ENCODE measurements at places on chromosomes 7 and 10. TPM values are rescaled to one million over a fixed set of nuclear protein-coding genes. Genes with fewer than 3 reads are reported as not detected.

- no peak for DNase-seq
- H3K27me3 ChIP-seq, result no peaks in the 10 kb centered on the region
- no peaks in the 10 kb centered on the region for H3K36me3 ChIP-seq
- H3K4me1 ChIP-seq, result peaks cover 10% of the 10 kb centered on the region
- no peak overlapping the region for H3K27ac ChIP-seq
Observed at GRCh38 chr7:25632616-25633015, 404.3 kb upstream of the NPVF start.

DNA sequence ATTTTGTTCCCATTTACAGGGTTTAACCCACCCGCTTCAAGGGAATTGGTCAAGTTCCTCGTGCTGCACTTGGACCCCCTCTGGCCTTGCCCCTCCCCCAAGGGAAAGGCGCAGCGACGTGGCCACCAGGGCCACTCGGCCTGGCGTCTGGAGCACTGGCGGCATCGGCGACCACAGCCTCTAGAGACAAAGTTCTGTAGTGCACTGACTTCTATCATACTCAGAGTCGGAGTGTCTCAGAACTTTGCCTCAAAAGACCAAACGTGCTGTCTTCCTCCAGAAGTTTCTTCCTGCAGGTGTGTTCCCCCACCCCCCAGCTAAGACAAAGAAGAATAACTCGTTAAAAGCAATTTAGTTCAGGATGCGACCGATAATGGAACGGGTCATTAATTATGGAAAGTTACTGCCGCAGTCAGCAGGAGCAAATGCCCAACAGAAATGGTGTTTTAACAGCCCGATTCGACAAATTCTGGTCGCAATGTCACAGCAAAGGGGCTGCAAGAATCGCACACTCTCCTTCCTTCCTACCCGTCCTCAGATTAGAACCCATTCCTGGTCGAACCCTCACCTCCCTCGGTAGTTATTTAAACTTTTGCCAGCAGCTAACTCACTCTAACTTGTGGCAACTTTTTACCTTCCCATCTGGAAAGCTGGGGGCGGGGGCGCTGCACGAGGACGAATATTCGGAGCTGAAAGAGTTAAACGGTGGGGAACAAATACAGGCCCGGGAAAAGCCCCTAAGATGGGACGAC is 202.1 kb upstream of the NFE2L3 start:
- H3K36me3 ChIP-seq, result no peaks in the 10 kb centered on the region
- H3K4me3 ChIP-seq, result peak overlapping the region; percentile 77
- peak overlapping the region; percentile 79 for H3K27ac ChIP-seq
- H3K4me1 ChIP-seq, result peaks cover 16% of the 10 kb centered on the region
- no peaks in the 10 kb centered on the region for H3K27me3 ChIP-seq

- H3K4me1 ChIP-seq, result peaks cover 9% of the 10 kb centered on the region
- no peak for DNase-seq
- no peak overlapping the region for H3K27ac ChIP-seq
- H3K4me3 ChIP-seq, result no peak overlapping the region
Observed at GRCh38 chr7:95478272-95479037, 7.3 kb upstream of the ASB4 start.

DNA sequence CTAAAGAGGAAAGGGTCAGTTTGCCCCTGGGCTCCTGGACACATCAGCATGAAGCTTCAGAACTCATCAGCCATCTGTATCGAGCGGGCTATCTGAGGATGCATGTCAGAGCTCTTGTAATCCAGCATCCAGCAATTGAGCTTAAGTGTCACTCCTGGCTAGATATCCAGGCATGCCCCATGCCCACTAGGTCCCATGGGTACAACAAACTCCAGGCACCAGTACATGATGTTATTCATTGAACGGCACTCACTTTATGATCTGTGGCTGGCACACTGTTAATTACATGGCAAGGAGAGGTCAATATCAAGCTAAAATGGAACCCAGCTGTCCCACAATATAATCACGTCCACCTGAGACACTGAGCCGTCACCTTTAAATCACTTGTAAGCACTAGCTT is 274.2 kb downstream of the ELMO1 start:
- no peak for DNase-seq
- H3K36me3 ChIP-seq, result no peaks in the 10 kb centered on the region
- H3K27ac ChIP-seq, result no peak overlapping the region
- no peaks in the 10 kb centered on the region for H3K27me3 ChIP-seq
- H3K4me1 ChIP-seq, result no peaks in the 10 kb centered on the region

DNA sequence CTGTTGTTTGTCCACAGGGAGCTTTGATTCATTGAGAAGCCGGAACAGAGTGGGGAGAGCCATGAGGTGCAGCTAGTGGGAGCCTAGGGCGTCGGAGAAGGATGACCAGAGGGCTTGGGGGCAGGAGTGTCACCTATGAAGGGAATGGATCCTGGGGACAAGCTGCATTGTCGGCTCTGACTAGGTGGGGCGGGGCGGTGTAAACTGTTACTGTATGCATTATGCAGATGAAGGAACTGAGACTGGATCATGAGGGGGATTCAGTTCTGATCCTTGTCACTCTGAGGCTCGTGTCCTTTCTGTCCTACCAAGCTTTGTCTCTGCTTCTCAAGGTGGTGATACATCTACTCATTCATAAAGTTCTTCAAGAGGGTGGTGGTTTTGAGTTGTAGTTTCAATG is 39.9 kb upstream of the MMD2 start:
- H3K27me3 ChIP-seq, result no peaks in the 10 kb centered on the region
- peaks cover 6% of the 10 kb centered on the region for H3K36me3 ChIP-seq
- no peak overlapping the region for H3K27ac ChIP-seq
- H3K4me3 ChIP-seq, result no peak overlapping the region
- no peaks in the 10 kb centered on the region for H3K4me1 ChIP-seq
- DNase-seq, result no peak

GRCh38 chr7:1290026-1290678 is 57.5 kb downstream of the UNCX start:
- H3K36me3 ChIP-seq, result no peaks in the 10 kb centered on the region
- H3K4me1 ChIP-seq, result peaks cover 21% of the 10 kb centered on the region
- peak overlapping the region; percentile 41 for H3K4me3 ChIP-seq
- no peak overlapping the region for H3K27ac ChIP-seq

GRCh38 chr7:134995239-134996096 is 9.2 kb downstream of the AGBL3 start:
- no peak overlapping the region for H3K4me3 ChIP-seq
- peak overlapping the region; percentile 45 for H3K27ac ChIP-seq
- peaks cover 42% of the 10 kb centered on the region for H3K4me1 ChIP-seq
- H3K36me3 ChIP-seq, result peaks cover 45% of the 10 kb centered on the region

GRCh38 chr7:55438085-55438756 is 73.1 kb downstream of the LANCL2 start:
- H3K4me1 ChIP-seq, result no peaks in the 10 kb centered on the region
- H3K36me3 ChIP-seq, result no peaks in the 10 kb centered on the region
- H3K27ac ChIP-seq, result no peak overlapping the region
- H3K4me3 ChIP-seq, result no peak overlapping the region
- H3K27me3 ChIP-seq, result no peaks in the 10 kb centered on the region
- DNase-seq, result no peak

GRCh38 chr7:149196705-149197171 is 1.4 kb downstream of the ZNF282 start:
- peak overlapping the region; percentile 98 for H3K27ac ChIP-seq
- peaks cover 37% of the 10 kb centered on the region for H3K4me1 ChIP-seq
- H3K4me3 ChIP-seq, result peak overlapping the region; percentile 97
- H3K27me3 ChIP-seq, result no peaks in the 10 kb centered on the region
- H3K36me3 ChIP-seq, result peaks cover 30% of the 10 kb centered on the region

GRCh38 chr7:45155357-45155900 is 2.2 kb upstream of the RAMP3 start:
- no peaks in the 10 kb centered on the region for H3K27me3 ChIP-seq
- no peaks in the 10 kb centered on the region for H3K36me3 ChIP-seq
- peaks cover 19% of the 10 kb centered on the region for H3K4me1 ChIP-seq
- no peak overlapping the region for H3K4me3 ChIP-seq
- H3K27ac ChIP-seq, result no peak overlapping the region

- H3K4me1 ChIP-seq, result no peaks in the 10 kb centered on the region
- no peaks in the 10 kb centered on the region for H3K27me3 ChIP-seq
- H3K36me3 ChIP-seq, result peaks cover 10% of the 10 kb centered on the region
Observed at GRCh38 chr10:11236234-11236633, 218.6 kb downstream of the CELF2 start.

GRCh38 chr10:97020452-97021400 is 165.0 kb downstream of the SLIT1 start:
- peak overlapping the region; percentile 25 for H3K27ac ChIP-seq
- H3K4me3 ChIP-seq, result no peak overlapping the region
- peaks cover 8% of the 10 kb centered on the region for H3K4me1 ChIP-seq
- DNase-seq, result no peak
- H3K36me3 ChIP-seq, result no peaks in the 10 kb centered on the region

- no peak overlapping the region for H3K27ac ChIP-seq
- H3K27me3 ChIP-seq, result no peaks in the 10 kb centered on the region
- H3K4me1 ChIP-seq, result no peaks in the 10 kb centered on the region
- no peak for DNase-seq
- no peaks in the 10 kb centered on the region for H3K36me3 ChIP-seq
- no peak overlapping the region for H3K4me3 ChIP-seq
Observed at GRCh38 chr7:142440906-142441411, 183.1 kb upstream of the PRSS58 start.

- H3K4me3 ChIP-seq, result peak overlapping the region; percentile 4
- H3K4me1 ChIP-seq, result peaks cover 12% of the 10 kb centered on the region
- H3K27ac ChIP-seq, result peak overlapping the region; percentile 32
Observed at GRCh38 chr10:6738112-6738768, 158.2 kb upstream of the PRKCQ start.

GRCh38 chr7:2736411-2736914 is 48.5 kb downstream of the AMZ1 start:
- H3K4me3 ChIP-seq, result no peak overlapping the region
- no peak overlapping the region for H3K27ac ChIP-seq
- H3K4me1 ChIP-seq, result peaks cover 8% of the 10 kb centered on the region

- H3K4me3 ChIP-seq, result no peak overlapping the region
- DNase-seq, result no peak
- H3K4me1 ChIP-seq, result no peaks in the 10 kb centered on the region
- H3K36me3 ChIP-seq, result no peaks in the 10 kb centered on the region
Observed at GRCh38 chr7:76244781-76245391, 43.2 kb downstream of the SRRM3 start.

- H3K4me1 ChIP-seq, result peaks cover 5% of the 10 kb centered on the region
- no peak overlapping the region for H3K27ac ChIP-seq
- H3K4me3 ChIP-seq, result no peak overlapping the region
- peaks cover 40% of the 10 kb centered on the region for H3K27me3 ChIP-seq
- H3K36me3 ChIP-seq, result no peaks in the 10 kb centered on the region
- DNase-seq, result no peak
Observed at GRCh38 chr7:127532151-127532550, 53.2 kb downstream of the GCC1 start.

DNA sequence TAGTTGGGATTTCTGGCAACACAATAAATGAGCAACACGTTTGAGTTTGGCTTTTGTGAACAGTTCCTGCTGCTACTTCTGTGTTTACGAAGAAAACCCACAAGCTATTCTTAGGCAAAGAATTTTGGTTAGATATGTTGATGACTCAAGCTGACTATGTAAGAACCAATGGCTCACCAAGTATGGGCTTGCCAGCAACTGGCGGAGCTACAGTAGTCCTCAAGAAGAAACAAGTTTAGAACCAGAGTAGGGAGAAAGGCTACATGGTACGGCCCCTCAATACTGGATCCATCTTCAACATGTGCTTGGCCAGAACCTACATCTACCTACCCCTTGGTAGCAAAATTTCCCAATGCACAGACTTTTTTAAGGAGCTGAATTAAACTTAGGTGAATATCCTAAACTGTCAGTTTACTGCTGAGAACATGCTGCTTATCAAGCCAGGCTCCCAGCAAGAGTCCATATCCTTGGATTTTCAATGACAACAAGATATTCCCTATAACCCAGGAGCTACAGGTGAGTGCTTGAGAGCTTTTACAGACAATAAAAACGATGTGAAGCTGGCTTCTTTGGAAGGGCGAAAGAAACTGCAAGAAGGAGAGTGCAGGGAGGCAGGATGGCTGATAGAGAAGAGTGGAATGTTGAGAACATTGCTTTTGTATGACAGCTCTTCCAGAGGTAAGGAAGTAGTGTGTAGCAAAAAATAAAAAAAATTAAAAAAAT is 74.3 kb upstream of the ASAH2 start:
- no peaks in the 10 kb centered on the region for H3K36me3 ChIP-seq
- peak overlapping the region; percentile 80 for H3K27ac ChIP-seq
- peaks cover 42% of the 10 kb centered on the region for H3K4me1 ChIP-seq
- DNase-seq, result no peak
- H3K4me3 ChIP-seq, result no peak overlapping the region

DNA sequence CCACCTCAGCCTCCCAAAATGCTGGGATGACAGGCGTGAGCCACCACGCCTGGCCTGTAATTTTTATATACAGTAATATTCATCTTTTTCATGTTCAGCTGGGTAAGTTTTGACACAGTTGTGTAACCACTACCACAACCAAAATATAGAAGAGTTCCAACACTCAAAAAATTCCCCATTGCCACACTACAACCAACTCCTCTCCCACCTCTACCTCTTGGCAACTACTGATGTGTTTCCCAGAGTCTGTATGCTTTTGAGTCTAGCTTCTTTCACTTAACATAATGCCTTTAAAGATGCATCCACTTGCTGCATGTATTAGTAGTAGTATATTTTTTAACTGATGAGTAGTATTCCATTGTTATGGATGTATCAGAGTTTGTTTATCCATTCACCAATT is 90.7 kb downstream of the SRPK2 start:
- H3K36me3 ChIP-seq, result no peaks in the 10 kb centered on the region
- no peaks in the 10 kb centered on the region for H3K27me3 ChIP-seq
- no peak overlapping the region for H3K27ac ChIP-seq

GRCh38 chr7:17184805-17185689 is 113.4 kb upstream of the AHR start:
- H3K27ac ChIP-seq, result no peak overlapping the region
- no peaks in the 10 kb centered on the region for H3K36me3 ChIP-seq
- peaks cover 12% of the 10 kb centered on the region for H3K4me1 ChIP-seq
- H3K4me3 ChIP-seq, result no peak overlapping the region

GRCh38 chr7:144549861-144550260 is 146.4 kb upstream of the NOBOX start:
- H3K27ac ChIP-seq, result no peak overlapping the region
- H3K36me3 ChIP-seq, result no peaks in the 10 kb centered on the region
- H3K27me3 ChIP-seq, result no peaks in the 10 kb centered on the region
- no peak for DNase-seq
- no peaks in the 10 kb centered on the region for H3K4me1 ChIP-seq

The ZNF722 gene
- not detected for total RNA-seq

The SYT15 gene
- 0.31 TPM for total RNA-seq

The INHBA gene
- total RNA-seq, result not detected

The DCLRE1A gene
- 5.6 TPM for total RNA-seq

The SPDYE8 gene
- not detected for total RNA-seq

The CDK14 gene
- total RNA-seq, result 2.1 TPM

The SPDYE9 gene
- total RNA-seq, result not detected

All from esophagus squamous epithelium (tissue), 5 donors.